ENCODE measurements at places on chromosomes 5 and 9. TPM values are rescaled to one million over a fixed set of nuclear protein-coding genes. Genes with fewer than 3 reads are reported as not detected.

Gene HMCN2
- 12.4 TPM for total RNA-seq

DNA sequence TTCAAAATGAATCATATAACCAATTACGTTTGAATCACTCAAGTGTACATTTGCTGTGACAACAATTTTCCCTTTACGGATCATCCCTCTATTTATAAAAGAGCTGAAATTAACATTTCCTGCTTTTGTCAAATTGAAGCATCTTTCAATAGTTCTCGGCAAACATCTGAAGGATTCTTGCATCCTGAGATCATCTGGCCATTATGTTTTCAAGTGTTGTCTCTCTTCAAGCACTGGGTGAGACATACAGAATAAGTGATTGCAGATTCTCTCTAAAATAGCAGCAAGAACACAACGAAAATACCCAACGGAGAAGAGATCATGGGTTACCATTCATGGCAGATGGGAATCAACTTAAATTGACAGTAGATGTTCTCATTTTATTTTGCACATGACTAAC is 283.4 kb upstream of the GRAMD2B start:
- no peak for DNase-seq

DNA sequence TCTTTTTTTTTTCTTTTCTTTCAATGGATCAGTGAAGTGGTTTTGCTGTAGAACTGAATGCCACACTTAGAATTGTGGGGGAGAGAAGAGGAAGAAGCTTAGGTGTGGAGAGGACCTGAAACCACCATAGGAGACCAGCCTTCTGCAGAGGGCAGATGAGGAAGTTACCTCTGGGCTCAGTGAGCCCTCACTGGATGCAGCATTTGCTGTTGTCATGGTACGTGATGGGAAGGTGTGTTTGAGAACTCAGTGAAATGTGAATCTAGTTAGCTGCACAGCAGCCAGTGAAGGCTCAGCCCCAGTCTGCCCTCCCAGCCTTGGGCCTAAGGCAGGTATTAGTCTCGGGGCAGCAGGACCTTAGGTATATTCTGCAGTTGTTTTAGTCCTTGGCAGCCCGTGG is 17.5 kb downstream of the CYFIP2 start:
- DNase-seq, result no peak

DNA sequence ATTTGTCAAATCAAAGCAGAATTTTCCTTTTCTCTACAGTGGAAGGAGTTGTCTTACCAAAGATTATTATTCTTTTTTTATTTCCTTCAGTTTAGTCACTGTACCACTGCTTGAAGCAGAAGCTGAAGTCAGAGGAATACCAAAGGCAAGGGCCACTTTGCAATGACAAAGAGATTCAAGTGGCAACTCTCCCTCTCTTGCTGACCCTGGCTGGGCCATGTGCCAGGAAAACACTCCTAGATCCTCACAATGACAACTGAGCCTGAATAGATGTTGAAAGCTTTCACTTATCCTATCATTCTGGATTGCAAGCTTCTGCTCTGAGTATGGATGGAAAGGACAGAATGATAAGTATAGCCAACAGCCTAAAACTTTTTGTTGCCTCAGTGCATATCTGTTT is 618.3 kb downstream of the NR2F1-AS1 start:
- DNase-seq, result no peak

- no peak for DNase-seq
Measured at GRCh38 chr5:147949711-147950573, 43.6 kb upstream of the C5orf46 start.

- no peak for DNase-seq
Measured at GRCh38 chr9:95785209-95785608, 90.3 kb upstream of the ERCC6L2 start.

GRCh38 chr5:126269511-126269910 is 153.7 kb upstream of the GRAMD2B start:
- no peak for DNase-seq

Gene GFRA3
- 1.3 TPM for total RNA-seq

DNA sequence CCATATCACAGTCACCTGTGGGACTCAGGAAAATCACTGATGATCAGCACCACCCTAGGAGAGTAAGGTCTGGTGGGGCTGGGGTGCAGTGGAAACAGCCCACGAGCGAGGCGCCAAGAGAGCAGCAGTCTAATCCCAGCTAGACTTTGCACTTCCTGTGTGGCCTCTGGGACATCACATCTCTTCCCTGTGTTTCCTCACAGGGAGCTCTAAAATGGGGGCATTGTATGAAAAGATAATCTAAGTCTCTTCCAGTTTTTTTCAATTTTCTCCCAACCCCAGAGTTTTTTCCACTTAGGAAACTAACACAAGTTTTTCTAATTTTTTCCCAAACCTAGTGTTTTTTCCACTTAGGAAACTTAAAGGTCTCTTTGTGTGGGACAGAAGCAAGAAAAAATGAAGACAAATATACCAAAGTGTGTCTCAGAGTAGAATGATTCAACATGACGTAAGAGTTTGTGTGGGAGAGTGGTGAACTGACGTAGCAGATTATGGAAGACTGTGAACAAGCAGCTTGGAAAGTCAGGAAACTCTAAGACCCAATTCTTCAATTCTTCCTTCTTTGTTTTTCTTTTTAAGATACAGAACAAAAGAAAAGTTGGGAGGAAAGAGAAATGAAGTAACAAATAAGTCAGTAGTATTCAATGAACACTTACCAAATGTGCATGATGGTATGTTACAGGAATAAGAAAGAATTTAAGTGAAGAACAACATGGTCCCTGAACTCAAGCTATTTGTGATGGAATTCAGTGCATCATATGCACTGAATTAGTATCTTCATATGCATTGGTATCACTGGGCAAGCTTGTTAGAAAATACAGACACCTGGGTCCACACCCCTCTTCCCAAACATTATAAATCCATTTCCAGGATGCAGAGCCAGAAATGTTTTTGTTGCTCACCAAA is 51.3 kb downstream of the LHFPL2 start:
- DNase-seq, result no peak

Gene LSM11
- 5.4 TPM for total RNA-seq

Gene ACTBL2
- total RNA-seq, result not detected

DNA sequence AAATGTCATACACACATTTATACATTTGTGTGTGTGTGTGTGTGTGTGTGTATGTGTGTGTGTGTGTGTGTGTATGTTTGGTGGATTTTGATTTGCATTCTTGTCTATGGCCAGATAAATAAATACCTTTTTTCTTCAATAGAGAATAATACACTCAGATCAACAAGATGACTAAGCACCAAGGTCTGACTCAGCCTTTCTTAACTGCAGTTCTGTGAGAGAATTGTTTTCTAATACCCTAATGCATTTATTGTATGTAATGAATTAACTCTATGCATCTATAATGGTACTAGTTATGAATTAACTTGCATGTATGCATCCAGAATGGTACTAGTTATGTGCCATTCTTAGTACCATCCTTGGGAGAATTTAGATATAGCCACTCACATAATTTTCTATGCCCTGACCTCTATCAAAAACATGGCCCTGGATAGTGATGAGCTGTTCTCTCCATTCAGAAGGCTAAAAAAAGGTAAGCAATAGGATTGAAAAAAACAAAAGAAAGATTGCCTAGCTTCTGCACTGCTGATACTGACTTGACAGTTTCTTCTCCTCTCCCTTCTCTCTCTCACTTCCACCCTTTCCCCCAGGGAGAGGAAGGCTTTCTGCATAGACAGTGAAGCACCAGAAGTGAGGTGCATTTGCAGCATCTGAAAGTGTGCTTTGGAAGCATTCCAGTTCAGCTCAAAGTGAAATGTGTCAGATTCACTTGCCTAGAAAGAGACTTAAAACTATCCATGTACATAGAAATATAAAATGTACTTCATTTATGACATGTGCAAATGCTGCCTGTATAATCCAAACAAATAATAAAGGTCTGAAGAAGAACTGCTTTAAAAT is 55.1 kb upstream of the CCDC112 start:
- no peak for DNase-seq

Gene AFAP1L1
- 6.9 TPM for total RNA-seq

- peak; percentile 24 for DNase-seq
Measured at GRCh38 chr9:135698767-135699166, 514 bp downstream of the SOHLH1 start.

Gene LHX6
- 1.5 TPM for total RNA-seq

- DNase-seq, result no peak
Measured at GRCh38 chr9:92342825-92343488, 17.2 kb downstream of the CENPP start.

Gene PGGT1B
- total RNA-seq, result 48.0 TPM

Gene CATSPER3
- total RNA-seq, result 0.44 TPM

Gene GRIN1
- 6.6 TPM for total RNA-seq

DNA sequence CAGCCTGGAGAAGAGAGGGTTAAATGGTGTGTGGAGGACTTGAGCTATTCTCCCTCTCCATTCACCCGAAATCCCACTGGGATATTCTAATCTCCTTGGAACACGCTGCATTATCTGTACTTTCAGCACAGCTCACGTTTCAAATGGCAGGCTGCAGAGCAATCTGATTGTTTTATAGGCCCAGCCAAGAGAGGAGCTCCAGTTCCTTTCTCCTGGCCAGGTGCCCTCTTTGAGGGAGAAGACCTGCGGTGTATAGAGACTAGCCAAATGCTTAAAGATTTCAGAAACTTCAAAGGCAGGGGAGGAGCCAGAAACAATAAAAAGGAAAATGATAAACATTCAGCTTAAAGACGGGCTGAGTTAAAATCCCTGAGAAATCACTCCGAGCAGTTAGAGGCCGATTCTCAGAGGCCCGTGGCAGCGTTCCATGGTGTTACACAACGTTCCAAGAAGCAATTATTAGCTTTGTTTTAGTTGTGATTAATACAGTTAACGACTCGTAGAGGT is 564.0 kb upstream of the KLF4 start:
- no peak for DNase-seq

DNA sequence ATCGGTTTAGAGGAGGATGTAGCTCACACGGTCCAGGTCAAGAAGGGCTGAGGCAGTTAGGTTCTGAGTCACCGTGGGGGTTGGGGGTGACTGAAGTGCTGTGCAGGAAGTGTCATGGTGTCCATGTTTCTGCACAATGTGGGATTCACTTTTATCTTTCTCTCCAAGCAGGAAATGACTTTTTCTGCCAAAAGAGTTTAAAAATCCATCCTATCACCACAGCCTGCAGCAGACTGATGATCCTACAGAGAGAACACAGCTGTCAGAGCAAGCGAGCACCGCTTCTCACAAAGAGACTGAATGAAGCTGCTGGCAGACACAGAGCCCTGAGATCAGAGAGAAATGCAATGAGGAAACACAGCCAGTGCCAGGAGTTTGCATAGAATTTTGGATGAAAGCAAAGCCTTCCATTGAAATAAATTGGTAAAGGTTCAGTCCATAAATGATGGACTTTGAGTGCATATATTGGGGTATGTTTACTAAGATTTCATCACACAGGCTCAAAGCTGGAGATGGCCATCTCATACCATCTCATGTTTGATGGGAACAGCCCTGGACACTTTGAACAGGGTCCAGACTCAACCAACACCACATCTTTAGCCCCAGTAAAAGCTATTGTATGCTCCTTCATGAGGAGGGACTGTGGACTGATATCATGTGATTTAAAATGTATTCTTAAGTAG is 213.9 kb upstream of the FBXL7 start:
- no peak for DNase-seq

Gene BRINP1
- total RNA-seq, result 18.4 TPM

DNA sequence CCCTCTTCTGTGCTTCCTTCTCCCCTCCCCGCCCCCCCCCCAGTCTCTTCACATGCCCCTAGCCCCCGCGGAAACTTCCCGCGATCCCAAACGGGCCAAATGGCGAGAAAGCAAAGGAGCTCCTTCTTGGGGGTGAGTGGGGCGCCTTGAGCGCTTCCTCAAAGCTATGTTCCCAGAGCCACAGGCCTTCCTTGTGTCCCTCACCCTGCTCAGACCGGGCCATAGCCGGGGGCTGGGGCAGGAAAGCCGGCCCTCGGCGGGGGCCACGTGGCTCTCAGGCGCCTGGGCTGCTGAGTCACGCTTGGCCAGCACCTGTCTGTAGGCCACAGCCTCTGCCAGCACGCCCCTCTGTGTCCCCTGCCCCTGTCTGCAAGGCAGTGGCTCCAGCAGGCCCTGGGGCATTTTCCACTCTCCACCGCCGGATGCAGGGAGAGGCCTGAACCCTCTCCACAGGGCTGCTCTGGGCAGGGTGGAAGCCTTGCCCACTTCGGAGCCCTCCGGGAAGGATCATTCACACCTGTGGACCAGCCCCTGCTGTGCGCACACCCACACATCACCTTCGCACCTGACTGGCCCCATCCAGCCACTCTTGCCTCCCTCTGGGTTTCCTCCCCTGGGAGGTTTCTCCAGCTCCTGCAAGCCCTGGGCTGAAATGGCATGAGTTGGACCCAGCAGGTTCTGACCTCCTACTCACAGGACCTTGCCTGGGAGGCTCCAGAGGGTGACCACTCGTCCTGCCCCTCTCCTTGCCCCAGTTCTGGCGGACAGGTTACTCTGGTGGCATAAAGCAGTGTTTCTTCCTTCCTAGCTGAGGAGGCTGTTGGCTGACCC is 1.2 kb upstream of the SQSTM1 start:
- DNase-seq, result peak; percentile 70

- peak; percentile 45 for DNase-seq
Measured at GRCh38 chr5:137752905-137753690, 1.1 kb downstream of the HNRNPA0 start.

DNA sequence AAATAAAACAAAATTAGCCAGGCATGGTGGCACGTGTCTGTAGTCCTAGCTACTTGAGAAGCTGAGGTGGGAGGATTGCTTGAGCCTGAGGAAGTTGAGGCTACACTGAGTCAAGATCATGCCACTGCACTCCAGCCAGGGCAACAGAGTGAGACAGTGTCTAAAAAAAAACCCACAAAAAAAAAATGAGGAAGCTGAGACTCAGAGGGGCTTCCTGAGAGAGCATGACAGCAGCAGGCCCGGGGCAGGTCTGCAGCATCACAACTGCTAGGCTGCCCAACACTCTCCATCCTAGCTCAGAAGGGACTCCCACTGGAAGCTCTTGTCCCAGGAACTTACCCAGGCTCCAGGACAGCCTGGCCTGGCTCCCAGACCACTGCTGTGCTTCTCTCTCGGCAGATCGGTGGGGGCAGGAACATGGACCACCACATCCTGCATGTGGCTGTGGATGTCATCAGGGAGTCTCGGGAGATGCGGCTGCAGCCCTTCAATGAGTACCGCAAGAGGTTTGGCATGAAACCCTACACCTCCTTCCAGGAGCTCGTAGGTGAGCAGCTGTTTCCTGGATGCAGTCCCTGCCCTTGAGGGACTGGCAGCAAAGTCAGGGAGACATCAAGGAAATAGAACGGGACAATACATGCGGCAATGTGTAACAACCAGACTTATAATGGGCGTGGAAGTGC is 19.1 kb downstream of the PTGS1 start:
- no peak for DNase-seq

DNA sequence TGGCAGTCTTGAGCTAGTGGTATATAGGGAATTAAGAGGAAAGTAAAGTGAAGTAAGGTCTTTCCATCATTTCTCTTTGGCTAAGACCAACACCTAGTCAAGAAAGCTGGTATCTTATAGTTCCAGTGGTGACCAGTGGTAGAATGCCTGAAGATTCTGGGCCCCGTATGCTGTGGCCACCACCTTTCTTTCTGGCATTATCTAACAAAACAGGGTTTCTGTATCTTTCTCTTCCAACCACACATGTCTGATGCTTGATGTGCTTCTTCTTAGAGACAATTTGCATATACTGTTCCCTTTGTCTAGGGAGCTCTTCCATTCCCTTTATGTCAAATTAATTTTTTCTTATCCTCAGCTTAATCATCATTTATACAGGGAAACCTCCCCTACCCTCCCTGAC is 109.9 kb upstream of the SSBP2 start:
- DNase-seq, result no peak

- DNase-seq, result no peak
Measured at GRCh38 chr5:109945723-109946480, 256.2 kb downstream of the MAN2A1 start.

All from WTC11 (cell line).